Skin of body (tissue), 3 donors: ENCODE measurements at places on chromosomes 13 and 19.

DNA sequence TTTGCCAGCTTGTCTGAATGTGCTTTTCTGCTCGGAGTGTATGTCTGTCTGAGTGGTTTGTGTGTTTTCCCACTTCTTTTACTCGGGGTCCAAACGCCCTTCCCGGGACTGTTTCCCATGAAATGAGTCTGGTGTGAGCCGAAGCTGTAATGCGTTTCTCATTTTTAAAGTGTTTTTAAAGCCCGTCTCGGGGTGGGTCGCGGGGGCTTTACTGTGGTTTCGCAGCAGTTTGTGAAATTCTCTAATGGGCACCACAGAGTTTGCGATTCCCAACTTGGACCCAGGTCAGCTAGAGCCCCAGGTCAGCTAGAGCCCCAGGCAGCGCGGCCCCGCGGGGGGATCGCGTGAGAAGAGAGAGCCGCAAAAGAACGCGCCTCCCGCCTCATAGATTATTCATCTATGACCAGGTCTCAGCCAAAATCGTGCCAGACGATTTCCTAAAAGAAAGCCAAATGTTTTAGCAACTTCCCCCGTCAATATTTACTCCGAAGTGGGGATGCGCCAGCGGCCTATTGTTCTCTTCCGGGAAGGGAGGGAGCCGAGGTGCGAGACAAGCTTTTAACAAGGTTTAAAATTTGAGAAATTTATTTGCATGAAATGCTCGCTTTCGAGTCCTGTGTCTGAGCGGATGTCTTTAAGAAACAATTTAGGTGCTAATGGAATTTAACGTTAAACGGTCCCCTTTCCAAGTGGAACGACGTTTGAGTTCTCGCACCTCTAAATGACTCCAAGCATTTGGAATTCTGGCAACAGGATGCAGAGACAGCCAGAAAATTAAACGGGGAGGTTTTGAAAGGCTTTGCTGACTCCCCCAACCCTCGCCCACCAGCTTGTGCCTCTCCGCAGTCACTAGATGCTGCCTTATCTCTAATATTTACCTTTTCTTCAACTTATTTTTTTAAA is 2.2 kb downstream of the ZIC2 start:
- no peak for DNase-seq

- peak; percentile 62 for DNase-seq
These were observed 3.8 kb upstream of the FCHO1 start for GRCh38 chr19:17747205-17748098.

DNA sequence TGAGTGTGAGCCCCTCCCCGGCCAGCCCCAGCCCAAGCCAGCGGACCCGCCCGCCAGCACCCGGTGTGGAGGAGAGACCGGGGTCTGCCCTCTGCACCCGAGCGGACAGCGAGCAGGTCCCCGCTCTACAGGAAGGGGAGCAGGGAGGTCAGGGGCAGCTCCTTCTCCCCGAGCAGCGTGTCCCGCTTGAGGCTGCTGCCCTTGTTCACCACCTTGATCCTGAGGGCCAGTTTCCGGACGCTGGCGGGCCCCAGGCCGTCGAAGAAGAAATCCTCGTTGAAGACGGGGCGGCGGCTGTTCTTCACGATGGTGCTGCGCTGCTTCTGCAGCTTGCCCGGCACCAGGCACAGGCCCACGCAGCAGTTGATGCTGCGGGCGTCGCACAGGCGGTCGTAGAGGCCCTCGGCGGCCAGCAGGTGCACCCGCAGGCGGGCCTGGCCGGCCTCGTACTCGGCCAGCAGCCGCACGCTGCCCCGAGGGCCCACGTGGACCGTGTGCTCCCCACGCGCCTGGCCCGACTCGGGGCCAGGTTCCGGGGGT is 1.9 kb downstream of the C2CD4C start:
- DNase-seq, result no peak

GRCh38 chr13:108220041-108220440 is 1.8 kb downstream of the ABHD13 start:
- no peak for DNase-seq

- DNase-seq, result no peak
These were observed 124.1 kb downstream of the PCCA start for GRCh38 chr13:100212904-100213553.

GRCh38 chr13:36674337-36675212 is 755 bp downstream of the SERTM1 start:
- no peak for DNase-seq

DNA sequence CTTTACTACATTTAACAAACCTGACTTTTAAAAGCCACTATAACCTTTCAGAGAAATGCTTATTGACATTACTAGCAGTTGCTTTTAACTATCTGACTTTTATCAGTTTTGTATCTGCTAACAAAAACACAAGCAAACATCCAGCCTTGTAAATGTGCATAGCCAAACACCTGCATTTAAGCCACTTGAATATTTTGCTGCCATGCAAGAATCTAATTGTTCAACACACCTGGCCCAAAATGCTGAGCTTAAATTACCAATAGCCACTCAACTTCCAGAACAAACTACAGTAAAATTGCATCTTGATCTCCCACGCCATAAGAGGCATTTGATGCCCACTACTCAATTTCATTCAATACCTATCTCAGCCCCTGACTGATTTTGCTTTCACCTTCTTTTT is 9.3 kb downstream of the ZIC5 start:
- DNase-seq, result no peak

DNA sequence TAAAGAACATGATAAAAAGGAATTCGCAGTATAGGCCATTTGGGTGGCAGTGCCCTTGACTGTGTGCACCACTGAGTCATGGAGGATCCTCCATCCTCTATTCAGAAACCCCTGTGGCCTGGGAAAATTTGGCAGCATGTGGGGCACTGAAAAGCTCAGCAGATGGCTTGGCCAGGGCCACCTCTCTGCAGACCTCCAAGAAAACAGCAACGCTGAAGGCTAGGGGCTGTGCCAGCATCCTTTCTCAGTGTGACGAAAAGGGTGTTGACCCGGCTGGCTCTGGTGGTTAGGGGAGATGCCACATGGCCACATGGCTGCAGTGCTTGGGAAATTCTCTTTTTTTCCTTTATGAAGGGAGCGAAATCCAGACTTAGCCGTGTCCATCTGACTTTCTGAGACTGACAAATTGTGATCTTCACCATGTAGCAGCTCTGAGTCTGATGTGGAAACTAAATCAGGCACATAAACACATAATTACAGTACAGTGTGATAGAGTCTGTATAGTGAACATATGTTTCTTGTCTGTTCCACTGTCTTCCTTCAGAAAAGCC is 178.0 kb downstream of the KCTD12 start:
- DNase-seq, result no peak
